ENCODE measurements at places on chromosomes 2 and 18. TPM values are rescaled to one million over a fixed set of nuclear protein-coding genes. Genes with fewer than 3 reads are reported as not detected.

DNA sequence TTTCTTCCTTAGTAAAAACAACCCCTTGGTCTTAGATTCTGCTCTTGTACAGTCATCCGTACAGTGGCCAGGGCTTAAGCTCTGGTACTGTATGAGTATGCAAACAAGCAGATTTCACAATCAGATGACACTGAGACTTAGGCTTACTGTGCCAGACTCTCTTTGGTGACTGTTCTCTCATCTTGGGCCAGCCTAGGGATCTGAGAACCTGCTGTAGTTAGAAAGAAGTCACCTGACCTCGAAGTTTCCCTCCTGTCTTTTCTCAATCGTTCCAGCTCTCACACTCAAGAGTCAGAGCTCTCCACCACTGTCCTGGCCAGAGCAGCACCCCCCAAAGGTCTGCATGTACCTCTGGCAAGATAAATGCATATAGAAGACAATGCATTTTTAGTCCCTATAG is 63.2 kb downstream of the ZEB2 start:
- H3K27me3 ChIP-seq = no peaks in the 10 kb centered on the region
- H3K36me3 ChIP-seq = no peaks in the 10 kb centered on the region

GRCh38 chr2:158211502-158211901 is 109.8 kb downstream of the UPP2 start:
- no peak for DNase-seq
- no peaks in the 10 kb centered on the region for H3K27me3 ChIP-seq
- no peaks in the 10 kb centered on the region for H3K4me1 ChIP-seq
- H3K36me3 ChIP-seq = no peaks in the 10 kb centered on the region
- no peak overlapping the region for H3K4me3 ChIP-seq
- H3K27ac ChIP-seq = no peak overlapping the region

GRCh38 chr2:185316383-185316782 is 422.2 kb upstream of the FSIP2 start:
- no peaks in the 10 kb centered on the region for H3K36me3 ChIP-seq
- no peak overlapping the region for H3K27ac ChIP-seq
- no peak for DNase-seq
- H3K4me3 ChIP-seq = no peak overlapping the region
- H3K4me1 ChIP-seq = no peaks in the 10 kb centered on the region
- no peaks in the 10 kb centered on the region for H3K27me3 ChIP-seq

GRCh38 chr2:215751200-215751910 is 262.0 kb downstream of the MREG start:
- no peak for DNase-seq
- peaks cover 16% of the 10 kb centered on the region for H3K4me1 ChIP-seq
- no peaks in the 10 kb centered on the region for H3K36me3 ChIP-seq

DNA sequence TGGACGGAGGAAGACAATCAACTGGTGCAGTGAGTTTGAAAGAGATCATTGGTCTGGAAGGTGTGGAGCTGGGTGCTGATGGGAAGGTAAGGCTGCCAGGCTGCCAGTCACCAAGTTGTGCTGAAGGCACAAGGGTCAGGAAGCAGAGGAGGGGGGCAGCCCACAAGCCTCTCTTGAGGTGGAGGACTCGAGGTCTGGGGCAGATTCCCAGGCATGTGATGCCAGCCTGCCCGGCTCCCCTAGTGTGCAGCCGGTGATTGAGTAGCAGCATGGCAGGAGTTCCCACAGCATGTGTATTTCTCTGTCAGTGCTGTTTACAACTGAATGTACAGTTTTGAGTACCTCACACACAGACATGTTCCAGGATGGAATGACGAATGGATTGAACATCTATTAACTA is 99.3 kb downstream of the CABLES1 start:
- no peak overlapping the region for H3K27ac ChIP-seq
- no peaks in the 10 kb centered on the region for H3K27me3 ChIP-seq
- H3K4me1 ChIP-seq = no peaks in the 10 kb centered on the region
- DNase-seq = no peak
- no peaks in the 10 kb centered on the region for H3K36me3 ChIP-seq
- H3K4me3 ChIP-seq = no peak overlapping the region

DNA sequence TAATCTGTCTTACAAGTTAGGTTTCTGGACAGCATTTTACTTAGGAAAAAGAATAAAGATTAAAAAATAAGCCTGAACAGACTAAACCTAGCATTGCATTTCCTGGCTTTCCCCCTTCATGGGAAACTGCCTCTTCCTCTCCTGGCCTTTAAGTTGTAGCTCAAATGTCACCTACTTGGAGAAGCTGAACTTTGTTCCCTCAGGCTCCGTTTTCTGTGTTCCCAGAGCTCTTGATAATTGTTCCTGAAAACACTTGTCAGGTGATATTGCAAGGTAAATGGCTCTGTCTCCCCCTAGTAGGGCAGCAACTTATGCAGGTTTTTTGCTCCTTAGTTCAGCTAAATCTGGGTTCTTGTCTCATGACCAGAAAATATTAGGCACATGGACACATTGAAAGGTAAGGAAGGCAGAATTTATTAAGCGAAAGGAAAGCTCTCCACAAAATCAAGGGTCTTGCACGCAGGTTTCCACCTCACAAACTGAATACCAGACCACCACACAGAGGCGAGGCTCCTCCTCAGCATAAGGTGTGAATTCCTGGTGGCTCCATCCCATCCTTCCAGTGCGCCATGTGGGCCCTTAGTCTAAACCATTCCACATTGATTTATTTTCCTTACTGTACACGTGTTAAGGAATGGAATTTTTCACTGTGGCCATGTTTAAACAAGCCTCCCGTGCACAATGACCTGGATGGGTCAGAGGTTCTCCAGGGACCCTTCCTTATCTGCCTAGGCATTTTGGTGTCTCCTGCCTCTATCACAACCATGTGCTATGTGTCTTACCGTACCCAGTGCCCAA is 229.3 kb downstream of the HNMT start:
- H3K27me3 ChIP-seq = no peaks in the 10 kb centered on the region
- no peak overlapping the region for H3K27ac ChIP-seq
- H3K4me3 ChIP-seq = no peak overlapping the region
- no peak for DNase-seq
- no peaks in the 10 kb centered on the region for H3K4me1 ChIP-seq

DNA sequence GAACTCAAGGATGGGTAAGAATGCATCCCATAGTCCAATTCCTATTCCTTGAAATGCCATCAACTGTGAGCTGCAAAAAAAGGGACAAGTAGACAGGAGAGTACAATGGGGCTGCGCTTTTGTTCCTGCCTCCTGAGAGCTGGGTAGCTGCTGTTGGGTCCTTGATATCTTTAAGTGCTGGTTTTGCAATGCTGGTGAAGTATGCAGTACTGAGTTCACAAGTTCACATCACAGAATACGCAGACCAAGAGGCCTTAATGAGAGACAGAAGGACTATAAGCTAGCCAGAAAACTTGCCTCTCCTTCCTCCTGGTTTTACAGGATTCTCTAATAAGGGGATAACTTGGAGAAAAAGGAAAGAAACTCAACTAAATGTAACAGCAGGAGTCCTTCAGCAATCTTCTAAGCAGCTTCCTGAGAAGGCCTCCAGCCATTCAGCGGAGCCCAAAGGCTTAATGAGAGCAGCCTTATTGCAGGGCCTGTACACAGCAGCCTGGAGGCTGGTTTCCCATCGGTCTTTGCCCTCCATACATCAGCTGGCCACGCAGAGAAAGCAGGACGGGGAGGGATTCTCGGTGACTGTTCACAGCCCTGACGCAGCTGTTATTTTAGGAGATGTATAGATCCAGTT is 293.1 kb downstream of the CDCA7 start:
- DNase-seq = no peak
- no peak overlapping the region for H3K4me3 ChIP-seq
- no peaks in the 10 kb centered on the region for H3K27me3 ChIP-seq
- no peak overlapping the region for H3K27ac ChIP-seq

GRCh38 chr18:63534615-63535014 is 7.6 kb upstream of the SERPINB12 start:
- H3K4me1 ChIP-seq = no peaks in the 10 kb centered on the region
- H3K4me3 ChIP-seq = no peak overlapping the region
- H3K36me3 ChIP-seq = no peaks in the 10 kb centered on the region
- H3K27ac ChIP-seq = no peak overlapping the region

DNA sequence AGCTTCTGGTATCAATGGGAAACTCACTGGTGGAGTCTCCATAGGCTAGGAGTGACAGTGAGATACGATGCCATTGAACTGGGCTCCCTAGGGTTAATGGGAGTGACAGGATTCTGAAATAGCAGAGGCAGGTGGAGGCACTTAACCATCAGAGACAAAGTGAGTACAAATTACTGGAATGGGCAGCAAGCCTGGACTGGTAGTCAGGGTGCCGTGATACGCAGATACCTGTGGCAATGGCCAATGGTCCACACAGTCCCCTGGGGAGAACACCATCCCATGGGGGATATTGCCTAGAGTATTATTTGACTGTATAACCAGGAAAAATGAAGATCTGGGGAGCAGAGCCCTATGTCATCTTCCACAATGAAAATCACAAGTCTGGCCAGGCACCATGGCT is 17.3 kb downstream of the CHCHD5 start:
- no peaks in the 10 kb centered on the region for H3K27me3 ChIP-seq
- no peaks in the 10 kb centered on the region for H3K4me1 ChIP-seq
- no peak overlapping the region for H3K4me3 ChIP-seq

DNA sequence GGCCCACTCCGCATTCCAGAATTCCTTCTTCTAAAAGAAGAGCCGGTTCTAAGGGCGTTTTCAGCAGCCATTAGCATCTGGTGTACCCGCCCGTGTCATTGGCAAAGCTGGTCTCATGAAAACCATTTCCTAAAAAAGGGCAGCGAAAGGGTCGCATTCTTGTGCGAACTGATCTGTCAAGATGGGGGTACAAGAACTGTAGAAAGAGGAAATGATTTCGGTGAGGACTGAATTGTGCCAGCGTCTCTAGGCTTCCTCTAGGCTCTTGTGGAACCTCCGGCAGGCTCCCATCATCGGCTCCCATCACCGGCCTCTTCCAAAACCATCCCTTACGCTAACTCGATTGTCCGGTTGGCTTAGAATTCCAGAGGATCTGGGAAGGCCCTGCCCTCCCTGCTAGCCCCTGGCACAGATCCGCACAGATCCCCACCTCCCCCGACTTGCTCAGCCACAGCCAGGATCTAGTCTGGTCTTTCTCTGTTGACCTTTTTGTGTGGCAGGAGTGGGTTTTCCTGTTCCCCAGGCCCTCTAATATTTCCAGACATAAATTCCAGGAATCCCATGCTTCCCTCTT is 1.3 kb downstream of the RAB31 start:
- DNase-seq = no peak
- peaks cover 23% of the 10 kb centered on the region for H3K4me1 ChIP-seq
- peaks cover 58% of the 10 kb centered on the region for H3K27me3 ChIP-seq
- no peak overlapping the region for H3K27ac ChIP-seq
- H3K36me3 ChIP-seq = no peaks in the 10 kb centered on the region

DNA sequence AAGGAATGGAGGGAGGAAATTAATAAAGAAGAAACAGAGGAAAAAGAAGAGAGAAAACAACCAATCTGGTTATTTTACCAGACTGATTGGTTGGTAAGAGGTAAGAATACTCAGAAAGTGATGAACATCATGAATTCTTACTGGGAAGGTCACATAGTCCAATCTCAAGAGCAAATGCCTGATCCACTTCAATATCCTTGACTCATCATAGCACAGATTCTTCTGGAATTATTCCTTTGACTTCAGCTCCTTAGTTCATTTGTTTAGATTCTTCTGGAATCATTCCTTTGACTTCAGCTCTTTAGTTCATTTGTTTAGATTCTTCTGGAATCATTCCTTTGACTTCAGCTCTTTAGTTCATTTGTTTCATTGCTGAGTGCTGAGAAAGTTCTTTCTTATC is 2030.6 kb upstream of the CELF4 start:
- H3K27me3 ChIP-seq = no peaks in the 10 kb centered on the region
- DNase-seq = no peak
- no peak overlapping the region for H3K27ac ChIP-seq
- H3K4me3 ChIP-seq = no peak overlapping the region
- no peaks in the 10 kb centered on the region for H3K36me3 ChIP-seq

Gene CCDC102B
- 7.0 TPM for total RNA-seq

Gene ACVR1C
- total RNA-seq = 5.2 TPM

Gene MC4R
- not detected for total RNA-seq

Gene LYPD1
- total RNA-seq = 0.15 TPM

Gene COPS8
- 27.6 TPM for total RNA-seq

Gene CRYGD
- not detected for total RNA-seq

Gene SERPINB12
- total RNA-seq = not detected
